ENCODE measurements at places on chromosomes 3 and 15. TPM values are rescaled to one million over a fixed set of nuclear protein-coding genes. Genes with fewer than 3 reads are reported as not detected.

CYP11A1 gene
- total RNA-seq: 1.9 TPM

CCDC54 gene
- total RNA-seq: not detected

GPR87 gene
- total RNA-seq: not detected

CISH gene
- 0.32 TPM for total RNA-seq

ZNF501 gene
- total RNA-seq: 11.9 TPM

DUOXA2 gene
- not detected for total RNA-seq

HRG gene
- not detected for total RNA-seq

OR5AC2 gene
- total RNA-seq: not detected
